ENCODE measurements at places on chromosomes 1 and 21.

DNA sequence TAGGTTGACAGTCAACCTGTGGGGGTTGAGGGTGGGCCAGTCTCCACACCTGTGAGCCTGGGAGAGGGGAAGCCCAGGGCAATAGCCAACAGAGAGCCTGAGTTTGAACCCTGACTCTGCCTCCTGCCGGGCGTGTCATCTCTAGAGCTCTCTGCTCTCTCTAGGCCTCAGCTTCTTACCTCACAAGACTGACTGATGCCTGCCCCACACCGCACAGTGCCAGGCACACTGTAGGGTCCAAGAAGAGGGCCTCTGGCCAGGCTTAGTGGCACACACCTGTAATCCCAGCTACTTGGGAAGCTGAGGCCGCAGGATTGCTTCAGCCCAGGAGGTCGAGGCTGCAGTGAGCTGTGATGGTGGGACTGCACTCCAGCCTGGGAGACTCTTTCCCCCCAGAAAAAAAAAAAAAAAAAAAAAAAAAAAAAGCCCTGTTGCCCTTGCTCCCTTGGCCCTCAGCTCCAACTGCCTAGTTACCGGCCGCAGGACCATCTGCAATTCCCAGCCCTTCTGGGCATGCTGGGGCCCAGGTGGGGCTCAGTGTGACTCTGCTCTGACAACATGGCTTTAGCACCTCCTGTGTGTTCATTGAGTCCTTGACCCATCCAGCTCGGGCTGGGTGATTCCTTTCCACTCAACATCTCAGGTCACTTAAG lies 25.1 kb downstream of the GRHL3 start:
- no peak for DNase-seq

DNA sequence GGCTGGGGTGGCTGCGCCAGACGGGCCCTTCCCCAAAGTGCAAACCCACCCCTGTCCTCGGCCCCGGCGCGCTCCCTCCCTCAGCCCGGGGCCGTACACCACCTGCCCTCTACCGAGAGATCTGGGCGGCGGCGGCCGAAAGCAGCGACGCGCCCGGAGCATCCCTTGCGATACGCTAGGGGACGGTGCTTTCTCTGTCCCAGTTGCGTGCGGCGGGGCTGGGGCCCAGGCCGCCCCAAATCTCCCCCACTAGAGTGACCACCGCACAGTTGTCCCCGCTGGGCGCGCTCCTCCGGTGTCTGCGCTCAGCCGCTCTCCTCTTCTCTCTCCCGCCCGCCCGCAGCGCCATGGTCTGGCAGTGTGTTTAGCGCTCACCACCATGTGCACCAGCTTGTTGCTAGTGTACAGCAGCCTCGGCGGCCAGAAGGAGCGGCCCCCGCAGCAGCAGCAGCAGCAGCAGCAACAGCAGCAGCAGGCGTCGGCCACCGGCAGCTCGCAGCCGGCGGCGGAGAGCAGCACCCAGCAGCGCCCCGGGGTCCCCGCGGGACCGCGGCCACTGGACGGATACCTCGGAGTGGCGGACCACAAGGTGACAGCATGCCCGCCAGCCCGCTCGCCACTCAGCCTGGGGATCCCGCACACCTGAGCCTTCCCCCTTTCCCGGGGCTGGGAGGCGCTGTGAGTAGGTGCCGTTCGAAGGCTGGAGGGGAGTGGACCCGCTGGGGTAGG lies 1.0 kb downstream of the ST6GALNAC5 start:
- DNase-seq = no peak

GRCh38 chr1:39640861-39641260 lies 1.4 kb upstream of the HEYL start:
- DNase-seq = no peak

GRCh38 chr1:244353551-244354091 lies 98.1 kb downstream of the ADSS2 start:
- peak; percentile 58 for DNase-seq

DNA sequence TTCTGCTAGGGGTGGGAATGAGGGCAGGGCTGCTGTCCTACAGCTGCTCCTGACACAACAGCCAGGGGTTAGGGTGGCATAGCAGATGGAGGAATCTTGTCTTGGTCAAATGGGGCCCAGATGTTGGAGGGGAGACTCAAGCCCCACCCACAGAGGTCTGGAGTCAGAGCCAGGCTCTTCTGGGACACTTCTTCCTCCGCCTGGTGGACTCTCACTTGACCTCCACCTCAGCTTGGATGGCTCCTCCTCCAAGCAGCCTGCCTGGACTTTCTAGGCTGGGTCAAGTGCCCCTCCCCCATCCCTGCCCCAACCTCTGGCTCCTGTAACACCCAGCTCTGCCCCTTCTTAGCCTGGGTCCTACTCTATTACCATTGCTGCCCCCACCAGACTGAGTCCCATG lies 35.5 kb downstream of the EPHA2 start:
- DNase-seq = no peak

GRCh38 chr1:164473544-164473943 lies 85.4 kb upstream of the PBX1 start:
- no peak for DNase-seq

- no peak for DNase-seq
Measured at GRCh38 chr1:231393668-231394067, 28.4 kb downstream of the EGLN1 start.

DNA sequence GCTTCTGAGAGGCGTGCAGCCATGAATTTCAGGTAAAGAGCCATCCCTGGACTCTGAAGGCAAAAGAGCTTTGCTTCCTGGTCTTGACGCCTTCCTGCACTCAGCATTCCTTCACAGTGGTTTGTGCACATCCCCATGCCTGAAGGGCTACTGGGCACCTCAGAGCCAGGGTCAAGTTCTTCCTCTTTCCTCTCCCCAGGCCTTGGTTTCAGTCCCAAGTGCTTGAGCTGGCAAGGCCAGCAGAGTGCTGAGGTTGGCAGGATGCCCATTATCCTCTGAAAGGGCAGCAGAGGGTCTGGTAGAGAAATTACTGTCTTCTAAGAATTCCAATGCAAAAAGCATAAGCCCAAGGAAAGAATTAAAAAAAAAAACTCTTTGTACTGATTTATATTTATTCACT lies 1064.9 kb downstream of the TTLL7 start:
- DNase-seq = no peak

GRCh38 chr1:22615886-22616285 lies 20.5 kb upstream of the C1QA start:
- no peak for DNase-seq

- DNase-seq = no peak
Measured at GRCh38 chr1:225882694-225883615, 775 bp upstream of the TMEM63A start.

DNA sequence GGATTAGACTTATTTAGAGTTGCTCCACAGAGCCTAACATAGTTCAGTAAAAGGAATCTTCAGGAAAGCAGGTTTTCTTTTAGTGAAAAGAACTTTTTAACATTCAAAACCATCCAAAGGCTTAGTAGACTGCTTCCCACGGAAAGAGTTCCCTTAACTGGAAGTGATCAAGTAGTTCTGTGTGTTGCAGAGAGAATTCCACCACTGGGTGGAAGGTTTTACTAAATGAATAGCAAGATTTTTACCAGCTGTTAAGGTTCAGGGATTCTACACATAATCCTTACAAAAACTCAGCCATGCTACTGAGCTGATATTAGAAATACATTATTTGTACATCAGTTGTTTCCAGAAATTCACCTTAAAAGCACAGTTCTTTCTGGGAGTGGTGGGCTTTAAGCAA lies 119.7 kb downstream of the GDAP2 start:
- DNase-seq = no peak

DNA sequence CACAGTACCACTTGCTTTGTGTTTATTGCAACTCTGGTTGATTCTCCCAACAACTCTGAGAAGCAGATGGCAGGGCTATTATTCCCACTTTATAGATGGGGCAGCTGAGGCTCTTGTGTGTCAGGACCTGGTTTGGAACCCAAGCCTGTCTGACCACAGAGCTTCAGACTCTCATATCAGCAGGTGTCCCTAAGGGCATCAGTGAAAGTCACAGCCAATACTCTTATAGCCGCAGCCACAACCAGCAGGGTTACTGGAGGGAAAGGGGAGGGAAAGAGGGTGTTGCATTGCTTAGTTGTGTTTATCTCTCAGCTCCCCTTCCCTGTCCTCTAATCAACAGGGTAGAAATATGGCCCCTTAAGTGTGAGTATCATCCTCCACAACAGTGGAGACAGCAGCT lies 304.0 kb downstream of the RRAGC start:
- no peak for DNase-seq

- DNase-seq = no peak
Measured at GRCh38 chr1:189131576-189131975, 1346.1 kb downstream of the BRINP3 start.

DNA sequence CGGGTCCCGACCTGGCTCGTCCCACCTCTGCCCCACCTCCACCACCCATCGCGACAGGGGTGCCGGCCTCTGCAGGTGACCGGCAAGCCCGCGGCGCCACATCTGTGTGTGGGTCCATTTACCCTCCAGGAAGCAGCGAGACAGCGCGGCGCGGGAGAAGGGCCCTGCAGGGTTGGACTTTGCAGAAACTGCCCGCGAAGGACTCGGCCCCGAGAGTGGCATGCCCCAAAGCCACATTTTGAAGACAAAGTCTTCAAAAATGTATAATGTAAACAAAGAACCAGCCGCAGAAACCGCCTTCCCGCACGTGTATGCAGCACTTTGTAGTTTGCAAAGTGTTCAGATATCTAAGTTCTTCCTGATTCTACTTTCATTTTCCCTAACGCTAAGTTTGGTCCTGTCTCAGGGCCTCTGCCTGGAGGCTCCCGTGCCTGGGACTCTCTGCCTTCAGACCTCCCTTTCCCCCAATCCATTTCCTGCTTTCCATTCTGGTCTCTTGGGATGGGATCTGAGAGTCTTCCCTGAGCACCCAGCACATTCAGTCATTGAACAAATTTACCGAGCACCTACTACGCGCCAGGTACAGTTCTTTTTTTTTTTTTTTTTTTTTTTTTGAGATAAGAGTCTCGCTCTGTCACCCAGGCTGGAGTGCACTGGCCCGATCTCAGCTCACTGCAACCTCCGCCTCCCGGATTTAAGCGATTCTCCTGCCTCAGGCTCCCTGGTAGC lies 524 bp upstream of the TMCO4 start:
- peak; percentile 61 for DNase-seq

Data from brain pericyte (primary cell).